Stimulated activated CD4-positive, alpha-beta T cell treated with anti-CD3 and anti-CD28 coated beads, Interleukin-2, amount 100 ng/mL, for 24 hours (primary cell): ENCODE measurements at places on chromosomes 12 and 14.
A peak's percentile ranks its signal among the peaks of the same experiment; 100 is the strongest.

- no peak for DNase-seq
Measured at GRCh38 chr12:98410356-98410755, 105.0 kb upstream of the TMPO start.

GRCh38 chr12:53698948-53699677, 23.2 kb upstream of the ATP5MC2 start:
- no peak for DNase-seq

GRCh38 chr12:105278043-105278697, 42.2 kb upstream of the APPL2 start:
- DNase-seq, result no peak

GRCh38 chr14:35438910-35439713, 34.6 kb upstream of the NFKBIA start:
- no peak for DNase-seq

- DNase-seq, result no peak
Measured at GRCh38 chr14:29205658-29206057, 439.1 kb downstream of the FOXG1 start.

DNA sequence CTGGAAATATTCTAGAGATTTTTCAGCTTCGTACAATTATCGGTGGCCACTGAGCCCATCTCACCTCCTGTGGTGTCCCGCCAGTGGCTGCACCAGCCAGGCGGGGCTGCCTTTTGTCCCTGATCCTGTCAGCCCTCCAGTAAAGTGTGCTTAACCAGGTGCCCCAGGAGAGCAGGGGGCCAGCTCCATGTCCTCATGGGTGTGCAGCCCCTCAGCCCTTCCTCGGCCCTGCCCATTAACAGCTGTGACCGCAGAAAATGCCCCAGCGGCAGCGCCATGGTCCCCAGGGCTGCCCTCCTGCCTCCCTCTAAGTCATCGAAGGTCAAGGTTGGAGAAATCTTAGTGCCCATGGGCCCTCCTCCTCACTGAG, 188.5 kb downstream of the ZFP36L1 start:
- no peak for DNase-seq

DNA sequence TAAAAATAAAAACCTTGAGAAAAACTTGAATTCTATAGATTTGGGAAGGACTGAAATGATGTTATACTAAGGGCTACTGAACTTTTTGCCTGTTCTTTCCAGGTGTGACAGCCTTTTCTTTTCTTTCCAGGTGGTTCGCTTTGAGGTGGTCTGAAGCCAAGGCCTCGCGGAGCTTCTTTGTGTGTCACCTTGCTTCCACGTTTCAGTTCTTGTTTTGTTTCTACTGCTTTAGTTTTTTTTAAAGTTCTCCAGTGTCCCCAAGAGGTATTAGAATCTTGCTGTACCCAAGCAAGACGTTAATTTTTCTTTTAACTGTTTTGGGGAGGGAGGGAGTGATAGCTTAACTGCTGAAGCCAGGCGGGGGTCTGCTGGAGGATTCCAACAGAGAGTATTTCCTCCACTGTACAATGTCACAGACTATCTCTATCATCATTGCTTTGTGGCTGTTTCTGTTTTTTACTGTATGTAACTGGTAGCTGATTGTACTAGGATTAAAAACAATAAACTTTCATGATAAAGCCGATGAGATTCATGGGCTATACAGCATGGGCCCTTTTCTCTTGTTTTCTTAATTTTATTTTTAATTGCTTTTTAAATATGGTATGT, 40.2 kb downstream of the PROX2 start:
- DNase-seq, result no peak

DNA sequence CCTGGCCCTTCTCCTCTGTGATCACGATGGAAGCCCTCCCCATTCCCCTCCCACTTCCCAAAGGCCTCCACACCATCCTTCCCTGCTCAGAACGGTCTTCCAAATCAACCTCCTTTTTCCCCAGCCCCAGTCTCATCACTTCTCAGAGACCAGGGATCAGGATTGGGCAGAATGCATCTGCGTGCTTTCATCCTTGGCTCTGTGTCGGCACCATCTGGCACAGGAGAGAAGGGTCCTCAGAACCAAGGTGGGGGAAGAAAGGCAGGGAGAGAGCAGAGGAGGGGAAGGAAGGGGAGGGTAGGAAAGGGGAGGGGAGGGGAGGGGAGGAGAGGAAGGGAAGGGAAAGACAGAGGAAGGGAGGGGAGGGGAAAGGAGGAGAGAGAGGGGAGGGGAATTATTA, 52.4 kb upstream of the FICD start:
- no peak for DNase-seq

DNA sequence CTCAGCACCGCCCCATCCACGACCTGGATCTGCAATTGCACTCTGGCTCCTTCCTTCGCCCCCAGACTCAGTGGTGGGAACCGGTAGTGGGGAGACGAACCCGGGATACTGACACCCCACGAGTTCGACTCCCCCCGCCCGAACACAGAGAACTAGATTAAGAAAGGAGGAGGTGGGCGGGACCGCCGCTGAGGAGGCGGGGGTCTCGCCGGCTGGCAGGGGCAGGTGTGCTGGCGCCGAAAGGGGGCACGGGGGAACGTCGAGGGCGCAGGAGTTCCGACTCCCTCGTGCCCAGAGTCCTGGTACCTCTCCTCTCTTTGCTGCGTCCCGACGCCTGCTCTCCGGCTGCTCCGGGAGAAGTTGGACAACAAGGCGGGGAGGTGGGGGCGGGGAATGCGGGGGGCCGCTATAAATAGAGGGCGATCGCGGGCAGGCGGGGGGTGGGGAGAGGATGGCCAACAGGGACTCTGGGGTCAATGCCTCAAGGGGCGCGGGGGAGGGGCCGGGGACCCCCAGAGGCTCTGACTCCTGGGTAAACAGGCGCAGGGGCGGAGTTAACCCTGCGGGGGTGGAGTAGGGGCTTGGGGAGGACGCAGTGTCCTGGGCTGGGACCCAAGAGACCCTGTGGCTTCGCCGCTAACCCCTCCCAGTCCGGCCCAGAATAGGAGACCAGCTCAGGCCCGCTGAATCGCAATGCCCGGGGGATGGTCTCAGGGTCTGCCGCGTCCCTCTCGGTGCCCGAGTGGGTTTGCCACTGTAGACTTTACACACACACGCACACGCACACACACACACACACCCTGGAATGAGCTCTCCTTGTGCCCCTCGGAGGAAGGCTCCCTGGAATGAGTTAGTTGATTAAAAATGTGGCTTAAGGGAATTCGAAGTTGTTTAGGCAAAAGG, 761 bp upstream of the NDRG2 start:
- no peak for DNase-seq

DNA sequence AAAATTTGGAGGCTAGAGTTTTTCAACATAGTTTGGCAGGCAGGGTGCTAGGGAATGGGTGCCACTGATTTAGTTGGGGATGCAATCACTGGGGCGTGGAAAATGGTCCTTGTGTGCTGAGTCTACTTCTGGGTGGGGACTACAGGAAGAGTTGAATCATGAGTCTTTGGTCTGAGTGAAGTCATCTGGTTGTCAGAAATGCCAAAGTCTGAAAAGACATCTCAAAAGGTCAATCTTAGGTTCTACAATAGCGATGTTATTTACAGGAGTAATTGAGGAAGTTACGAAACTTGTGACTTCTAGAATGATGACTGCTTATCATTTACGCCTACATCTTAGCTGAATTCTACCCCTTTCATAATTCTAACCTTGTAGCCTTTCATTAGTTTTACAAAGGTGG, 209.1 kb downstream of the NUBPL start:
- no peak for DNase-seq

DNA sequence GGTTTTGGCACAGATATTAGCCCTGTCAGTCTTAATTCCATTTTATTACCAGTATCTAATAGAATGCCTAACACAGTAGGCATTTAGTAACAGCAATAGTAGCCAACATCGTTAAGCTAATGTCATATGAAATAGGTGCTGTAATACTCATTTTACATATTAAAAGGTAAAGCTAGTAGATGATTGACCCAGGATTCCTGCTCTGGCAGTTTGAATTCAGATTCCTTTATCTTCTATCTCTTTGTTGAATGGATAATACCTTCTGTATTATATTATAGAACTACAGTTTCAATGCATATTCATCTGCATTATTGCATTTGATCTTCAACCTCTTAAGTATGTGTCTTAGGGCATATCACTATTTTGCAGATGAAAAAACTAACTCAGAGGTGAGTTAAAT, 2.9 kb downstream of the ATL1 start:
- no peak for DNase-seq

DNA sequence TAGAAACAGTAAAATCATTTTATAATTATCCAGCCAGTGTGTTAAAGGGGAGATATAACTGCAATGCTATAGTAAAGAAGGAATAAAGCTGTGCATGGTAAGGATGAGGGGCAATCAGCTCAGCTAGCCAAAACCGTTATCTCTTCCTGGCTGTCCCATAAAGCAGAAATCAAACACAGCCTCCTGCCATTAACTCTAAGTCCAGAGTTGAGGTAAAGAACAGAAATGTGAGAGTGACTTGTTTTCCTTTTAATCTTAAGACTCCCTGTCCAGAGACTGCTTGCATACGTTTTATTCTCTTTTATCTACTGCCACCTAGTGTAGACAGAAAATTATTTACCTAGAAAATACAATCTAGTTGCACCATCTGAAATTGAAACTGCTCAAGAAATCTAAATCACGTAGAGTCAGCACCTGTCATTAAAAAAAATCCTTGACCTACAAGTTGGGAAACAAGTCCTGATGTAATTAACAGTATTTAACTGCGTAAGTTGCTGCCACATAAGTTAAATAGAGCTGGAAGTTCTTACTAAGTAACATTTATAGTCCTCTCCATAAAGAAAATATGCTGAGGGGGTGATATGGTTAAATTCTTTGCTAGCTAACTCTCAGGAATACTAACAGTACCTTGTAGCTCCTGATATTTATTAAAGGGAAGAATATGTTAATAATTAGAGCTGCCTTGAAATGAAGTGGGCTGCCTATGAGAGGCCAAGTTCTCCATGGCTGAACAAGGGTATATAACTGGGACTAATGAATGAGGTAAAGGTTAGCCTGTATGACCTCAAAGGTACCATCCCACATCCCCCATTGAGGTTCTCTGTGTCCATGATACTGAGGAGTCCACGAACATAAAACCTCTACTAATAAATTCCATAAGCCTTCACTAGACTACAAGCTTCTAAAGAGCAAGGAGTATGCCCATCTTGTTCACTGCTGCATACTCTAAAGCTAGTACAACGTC, 62.7 kb downstream of the GALNT4 start:
- no peak for DNase-seq

DNA sequence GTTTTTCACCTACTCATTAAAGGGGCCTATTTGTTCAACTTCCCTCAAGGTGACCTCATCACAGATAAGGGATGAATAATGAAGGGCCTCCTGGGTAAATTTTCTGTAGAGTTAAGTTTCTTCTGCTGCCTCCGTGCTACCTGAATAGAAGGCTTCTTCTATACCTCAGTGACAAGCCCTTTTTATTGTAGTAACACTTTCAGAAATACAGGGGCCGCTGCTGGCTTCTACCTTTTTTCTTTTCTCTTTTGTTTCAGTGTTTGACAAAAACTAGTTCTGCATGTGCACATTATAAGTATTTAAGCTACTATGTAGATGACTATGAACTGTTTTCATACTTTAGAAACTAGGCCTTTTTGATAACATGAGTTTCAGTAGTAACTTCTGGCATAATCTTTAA, 207.0 kb downstream of the NAV3 start:
- DNase-seq, result no peak

GRCh38 chr14:23704890-23705289, 68.7 kb downstream of the DHRS2 start:
- no peak for DNase-seq

- no peak for DNase-seq
Measured at GRCh38 chr14:103692871-103693270, 22.4 kb downstream of the XRCC3 start.

DNA sequence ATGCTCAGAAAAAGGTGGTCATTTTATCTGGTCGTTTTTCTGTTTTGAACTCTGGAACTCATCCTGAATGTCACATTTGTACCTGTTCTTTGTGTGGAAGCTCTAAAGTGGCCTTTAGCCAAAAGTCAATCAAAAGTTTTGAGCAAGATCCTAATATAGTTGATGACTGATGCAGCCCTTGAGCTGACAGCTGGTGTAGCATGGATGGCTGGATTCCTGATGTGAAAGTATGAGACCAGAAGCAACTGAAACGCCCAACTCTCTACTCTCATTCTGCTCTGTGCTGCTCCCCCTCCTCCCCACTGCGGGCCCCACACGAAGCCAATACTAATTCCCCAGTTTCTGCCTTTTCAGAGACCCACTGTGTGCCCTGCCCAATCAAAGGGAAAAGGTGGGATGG, 10.3 kb upstream of the MYH7 start:
- peak; percentile 1 for DNase-seq

- no peak for DNase-seq
Measured at GRCh38 chr14:81122326-81122725, 98.4 kb downstream of the GTF2A1 start.

DNA sequence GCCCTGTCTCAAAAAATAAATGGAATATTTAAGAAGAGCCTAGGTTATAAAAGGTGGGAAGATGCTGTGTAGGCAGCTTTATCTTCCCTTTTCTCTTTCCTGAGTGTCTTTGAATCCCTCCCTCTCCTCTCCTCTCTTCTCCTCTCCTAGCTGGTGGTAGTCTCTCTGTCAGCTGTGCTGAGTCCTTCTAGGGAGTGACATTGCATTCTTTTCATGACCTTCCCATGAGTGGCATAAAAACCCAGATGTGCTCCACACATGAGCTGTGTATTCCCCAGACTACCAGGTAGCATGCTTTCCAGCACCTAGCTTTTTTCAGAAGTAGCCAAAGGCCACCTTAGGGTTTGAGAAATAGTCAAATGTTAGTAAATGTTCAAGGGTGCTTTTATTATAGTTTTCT, 23.6 kb downstream of the SAMD4A start:
- no peak for DNase-seq

DNA sequence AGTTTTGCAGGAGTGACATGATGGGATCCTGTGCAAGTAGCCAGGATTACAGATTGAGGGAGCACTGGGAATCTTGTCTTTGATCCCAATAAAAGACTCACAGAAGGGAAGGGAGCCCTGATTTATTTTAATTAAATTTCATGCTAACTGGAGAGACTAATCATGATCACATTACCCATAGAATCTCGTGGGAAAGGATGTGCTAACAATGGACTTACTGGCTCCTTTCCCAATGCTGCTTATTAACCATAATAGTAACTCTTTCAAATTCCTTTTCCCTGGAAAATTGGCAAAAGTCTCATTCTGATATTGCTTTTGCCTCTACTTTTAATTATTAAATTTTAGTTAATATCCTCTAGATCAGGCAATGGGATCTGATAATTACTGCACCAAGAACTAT, 174.8 kb upstream of the AVPR1A start:
- DNase-seq, result no peak

GRCh38 chr12:13116259-13116658, 12.8 kb upstream of the GSG1 start:
- no peak for DNase-seq

GRCh38 chr12:94994312-94994711, 9.2 kb downstream of the NDUFA12 start:
- DNase-seq, result no peak

DNA sequence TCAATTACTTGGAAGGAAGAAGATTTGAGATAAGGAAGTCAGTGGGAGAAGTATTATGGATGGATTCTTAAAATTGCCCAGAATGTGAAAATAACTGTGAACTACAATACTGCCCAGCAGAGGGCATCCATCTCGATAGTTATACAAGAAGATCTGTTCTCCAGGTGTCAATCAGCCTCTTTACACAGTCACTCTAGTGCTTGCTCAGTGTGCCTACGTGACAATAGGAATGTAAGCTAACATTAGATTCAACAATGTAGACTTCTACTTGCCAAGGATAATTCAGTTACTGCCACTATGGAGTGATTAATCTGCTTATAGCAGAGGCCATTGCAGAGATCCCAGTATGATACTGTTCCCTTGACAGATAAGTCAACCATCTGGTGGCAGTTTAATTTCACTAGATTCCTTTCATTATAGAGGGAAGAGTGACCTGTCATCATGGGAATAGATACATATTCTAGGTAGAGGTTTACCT, 10.6 kb upstream of the MAP4K5 start:
- DNase-seq, result no peak

GRCh38 chr14:48963231-48963790, 622.9 kb downstream of the RPS29 start:
- DNase-seq, result no peak
